Panc1 (cell line): ENCODE measurements at places on chromosomes 3 and 15.

- no peak for DNase-seq
These were observed 68.0 kb downstream of the FNDC3B start for GRCh38 chr3:172107403-172107802.

DNA sequence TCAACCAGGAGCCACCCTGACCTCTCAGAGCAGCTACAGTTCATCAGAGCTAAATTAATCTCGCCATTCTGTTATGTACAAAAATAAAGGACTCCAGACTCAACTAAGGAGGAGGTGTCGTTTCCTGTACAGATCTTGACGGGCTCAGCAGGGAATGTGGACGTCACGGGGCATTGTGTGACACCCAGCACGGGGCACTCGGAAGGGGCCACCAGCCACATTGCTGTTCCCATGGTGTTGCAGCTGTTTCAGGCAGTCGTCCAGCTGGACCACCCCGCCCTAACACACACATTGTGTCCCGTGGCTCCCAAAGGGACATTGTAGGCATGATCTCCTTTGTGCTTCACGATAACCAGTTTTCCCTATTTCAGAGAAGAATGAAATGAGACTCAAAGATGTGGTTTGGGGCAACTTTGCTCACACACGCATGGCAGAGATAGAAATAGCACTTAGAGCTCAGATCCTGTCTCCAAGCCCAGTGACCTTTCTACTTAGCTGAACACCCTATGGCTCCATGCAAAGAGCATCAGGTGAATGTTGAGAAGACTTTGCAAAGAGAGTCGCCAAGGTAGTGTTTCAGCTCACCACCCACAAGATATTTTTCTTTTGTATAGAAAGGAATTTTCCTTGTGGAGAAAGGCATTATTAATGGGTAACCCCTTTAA, 5.5 kb downstream of the SSUH2 start:
- no peak for DNase-seq

- DNase-seq, result no peak
These were observed 100.0 kb downstream of the PCCB start for GRCh38 chr3:136350132-136350531.

GRCh38 chr3:169266351-169266750, 397.2 kb downstream of the MECOM start:
- no peak for DNase-seq

- no peak for DNase-seq
These were observed 73.2 kb downstream of the TBC1D2B start for GRCh38 chr15:78004222-78004727.

DNA sequence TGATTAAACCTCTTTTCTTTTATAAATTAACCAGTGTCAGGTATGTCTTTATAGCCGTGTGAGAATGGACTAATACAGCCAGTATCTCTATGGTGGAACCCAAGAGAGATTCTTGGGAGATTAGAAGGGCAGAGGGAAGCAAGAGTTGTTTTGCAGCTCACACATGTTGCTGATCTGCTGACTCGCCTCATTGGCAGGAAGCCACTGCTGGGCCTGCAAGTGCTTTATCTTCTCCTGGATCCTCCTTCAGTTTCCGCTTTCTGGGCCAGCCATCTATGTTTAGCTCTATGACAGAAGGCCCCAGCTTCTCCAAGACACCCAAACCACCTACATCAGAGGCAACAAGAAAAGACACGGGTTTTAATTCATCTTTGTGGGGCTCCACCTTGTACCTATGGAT, 23.4 kb upstream of the GALNT15 start:
- no peak for DNase-seq

DNA sequence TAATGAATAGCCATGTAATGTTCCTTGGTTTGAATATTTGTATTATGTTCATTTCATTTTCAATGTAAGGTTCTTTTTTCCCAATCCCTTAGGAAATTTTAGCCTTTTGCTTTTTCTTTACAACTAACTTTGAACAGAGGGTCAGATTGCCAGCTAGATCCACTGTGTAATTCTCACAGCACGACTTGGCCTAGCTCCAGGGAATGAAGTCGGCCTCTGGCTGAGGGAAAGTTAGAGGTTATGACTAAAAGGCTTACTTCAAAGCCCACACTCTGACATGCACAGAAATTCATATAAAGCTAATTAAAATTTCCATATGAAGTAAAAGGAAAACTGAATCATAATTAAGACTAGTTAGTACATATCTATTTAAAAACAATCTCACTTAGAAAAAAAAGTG, 38.7 kb downstream of the ROBO1 start:
- DNase-seq, result no peak

DNA sequence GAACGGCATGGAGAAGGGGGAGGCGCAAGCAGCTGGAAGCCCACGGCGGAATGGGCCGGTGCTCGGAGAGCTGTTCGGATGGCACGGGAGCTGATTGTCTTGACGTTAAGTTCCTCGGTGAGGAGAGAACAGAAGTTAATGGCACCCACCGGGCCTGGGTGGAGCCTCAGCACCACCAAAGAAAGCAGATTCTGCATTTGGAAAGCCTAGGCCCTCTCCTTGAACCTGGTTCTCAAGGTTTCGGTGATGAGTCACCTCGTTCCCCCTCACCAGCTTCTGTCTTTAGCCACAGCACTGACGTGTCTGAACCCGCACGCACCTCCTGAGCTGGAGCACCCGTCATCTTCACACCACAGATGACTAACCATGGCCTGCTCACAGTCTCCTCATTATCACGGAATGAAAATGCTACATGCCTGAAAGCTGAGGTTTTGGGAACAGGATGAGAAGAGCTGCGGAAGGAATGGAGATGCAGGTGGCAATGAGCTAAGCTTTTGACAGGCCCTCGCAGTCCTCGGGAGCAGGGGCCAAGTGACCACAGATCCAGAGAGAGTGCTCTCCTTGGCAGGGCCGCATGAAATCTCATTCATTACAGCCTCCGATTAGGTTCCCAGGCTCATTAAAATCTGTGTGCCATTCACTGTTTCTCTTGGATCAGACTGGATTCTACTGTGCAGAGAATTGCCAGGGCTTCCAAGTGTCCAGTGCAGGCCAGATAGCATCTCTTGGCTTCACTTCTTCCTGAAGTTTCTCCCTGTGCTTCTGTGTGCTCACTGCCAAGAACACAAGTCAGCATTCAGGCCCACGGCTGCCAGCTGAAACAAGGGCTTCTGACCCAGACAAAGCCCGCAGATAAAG, 96.3 kb upstream of the DLG1 start:
- peak; percentile 92 for DNase-seq

GRCh38 chr15:56367156-56367555, 1.9 kb downstream of the TEX9 start:
- DNase-seq, result no peak

- DNase-seq, result no peak
These were observed 799 bp downstream of the RARB start for GRCh38 chr3:25428789-25429335.

- no peak for DNase-seq
These were observed 33.4 kb upstream of the TMEM87A start for GRCh38 chr15:42306681-42307080.

- DNase-seq, result no peak
These were observed 3.3 kb upstream of the NDN start for GRCh38 chr15:23690450-23690852.

DNA sequence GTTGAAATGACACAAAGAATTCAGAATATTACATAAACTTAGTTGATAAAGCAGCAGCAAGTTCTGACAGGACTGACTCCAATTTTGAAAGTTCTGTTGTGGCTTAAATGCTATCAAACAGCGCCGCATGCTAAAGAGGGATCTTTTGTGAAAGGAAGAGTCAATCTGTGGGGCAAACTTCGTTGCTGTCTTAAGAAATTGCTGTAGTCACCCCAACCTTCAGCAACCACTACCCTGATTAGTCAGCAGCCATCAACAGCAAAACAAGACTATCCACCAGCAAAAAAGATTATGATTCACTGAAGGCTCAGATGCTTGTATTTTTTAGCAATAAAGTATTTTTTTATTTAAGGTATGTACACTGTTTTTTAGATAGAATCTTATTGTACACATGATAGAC, 14.2 kb downstream of the CRBN start:
- no peak for DNase-seq

GRCh38 chr15:35151782-35152181, 66.7 kb upstream of the NANOGP8 start:
- no peak for DNase-seq

GRCh38 chr3:36295296-36295695, 85.0 kb upstream of the STAC start:
- no peak for DNase-seq

- no peak for DNase-seq
These were observed 6.1 kb upstream of the RPP14 start for GRCh38 chr3:58299839-58300516.

DNA sequence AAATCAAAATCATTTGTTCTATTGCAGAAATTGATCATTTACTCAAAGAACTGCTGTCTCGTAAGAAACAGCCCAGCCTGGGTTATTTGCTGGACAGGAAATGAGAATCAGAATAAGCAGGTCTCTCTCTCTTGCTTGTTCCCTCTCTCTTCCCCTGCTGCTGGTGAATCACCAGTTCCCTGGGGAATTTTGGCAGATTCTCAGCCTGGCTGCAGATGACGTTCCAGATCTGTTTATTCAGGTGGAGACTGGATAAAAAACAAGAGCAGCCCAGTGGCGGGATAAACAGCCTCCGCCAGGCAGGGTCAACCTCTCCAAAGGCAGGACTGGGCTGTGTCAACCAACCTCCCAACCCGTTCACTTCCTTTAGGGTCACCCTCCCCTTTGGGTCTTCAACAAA, 72.1 kb downstream of the LRIG1 start:
- peak; percentile 38 for DNase-seq

- no peak for DNase-seq
These were observed 7.5 kb downstream of the ZNF592 start for GRCh38 chr15:84755736-84756527.

DNA sequence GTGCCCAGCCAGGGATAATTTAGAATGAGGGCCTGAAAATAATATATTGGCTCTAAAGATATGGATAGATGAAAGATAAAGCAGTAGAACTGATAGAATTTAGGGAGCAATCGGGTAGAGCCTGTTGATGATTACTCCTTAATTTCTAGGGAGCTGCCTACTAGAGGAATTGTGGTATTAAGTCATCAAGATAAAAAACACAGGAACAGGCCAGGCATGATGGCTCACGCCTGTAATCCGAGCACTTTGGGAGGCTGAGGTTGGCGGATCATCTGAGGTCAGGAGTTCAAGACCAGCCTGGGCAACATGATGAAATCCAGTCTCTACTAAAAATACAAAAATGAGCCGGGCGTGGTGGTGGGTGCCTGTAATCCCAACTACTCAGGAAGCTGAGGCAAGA, 130.4 kb downstream of the PCCB start:
- DNase-seq, result no peak

DNA sequence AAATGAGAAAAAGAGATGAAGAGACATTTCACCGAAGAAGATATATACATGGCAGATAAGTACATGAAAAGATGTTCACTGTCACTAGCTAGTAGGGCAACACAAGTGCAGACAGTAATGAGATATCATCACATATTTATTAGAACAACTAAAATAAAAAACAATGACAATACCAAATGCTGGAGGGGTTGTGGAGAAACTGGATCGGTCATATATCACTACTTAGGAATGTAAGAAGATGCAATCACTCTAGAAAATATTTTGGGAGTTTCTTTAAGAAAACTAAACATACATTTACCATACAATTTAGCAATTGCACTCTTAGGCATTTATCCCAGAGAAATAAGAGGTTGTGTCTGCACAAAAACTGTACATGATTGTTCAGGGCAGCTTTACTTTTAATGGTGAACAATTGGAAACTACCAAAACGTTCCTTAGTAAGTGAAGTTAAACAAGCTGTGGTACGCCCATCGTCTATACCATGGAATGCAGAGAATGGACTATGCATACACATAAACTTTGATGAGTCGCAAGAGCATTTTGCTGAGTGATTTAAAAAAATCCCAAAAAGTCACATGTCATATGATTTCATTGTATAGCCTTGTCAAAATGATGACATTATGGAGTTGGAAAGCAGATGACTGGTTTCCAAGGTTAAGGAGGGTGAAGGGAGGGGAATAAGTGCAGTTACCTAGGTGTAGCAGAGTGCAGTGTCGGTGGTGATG, 149.0 kb upstream of the UBE3A start:
- DNase-seq, result no peak

- DNase-seq, result no peak
These were observed 110.0 kb downstream of the TMCC1 start for GRCh38 chr3:129783470-129783869.

DNA sequence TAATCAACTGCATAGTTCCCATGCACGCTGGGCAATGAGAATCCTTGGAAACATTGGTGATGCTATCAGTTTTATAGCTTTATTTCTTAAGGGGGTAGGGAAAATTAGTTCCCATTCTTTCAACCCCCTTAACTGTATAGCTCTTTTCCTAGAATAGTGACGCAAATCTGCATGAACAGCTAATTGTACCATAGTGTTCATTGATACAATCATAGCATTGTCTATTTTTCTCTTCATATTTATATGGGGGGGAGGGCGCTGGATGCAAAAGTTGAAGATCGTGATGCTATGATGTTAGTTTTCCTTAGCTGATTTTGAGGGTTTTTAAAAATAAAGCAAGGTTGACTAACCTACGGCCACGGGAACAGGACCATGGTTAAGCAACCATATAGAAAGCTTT, 32.4 kb upstream of the SAMMSON start:
- DNase-seq, result no peak

GRCh38 chr3:42035816-42036482, 55.2 kb upstream of the TRAK1 start:
- no peak for DNase-seq

GRCh38 chr15:69662645-69663000, 210.0 kb downstream of the RPLP1 start:
- no peak for DNase-seq

DNA sequence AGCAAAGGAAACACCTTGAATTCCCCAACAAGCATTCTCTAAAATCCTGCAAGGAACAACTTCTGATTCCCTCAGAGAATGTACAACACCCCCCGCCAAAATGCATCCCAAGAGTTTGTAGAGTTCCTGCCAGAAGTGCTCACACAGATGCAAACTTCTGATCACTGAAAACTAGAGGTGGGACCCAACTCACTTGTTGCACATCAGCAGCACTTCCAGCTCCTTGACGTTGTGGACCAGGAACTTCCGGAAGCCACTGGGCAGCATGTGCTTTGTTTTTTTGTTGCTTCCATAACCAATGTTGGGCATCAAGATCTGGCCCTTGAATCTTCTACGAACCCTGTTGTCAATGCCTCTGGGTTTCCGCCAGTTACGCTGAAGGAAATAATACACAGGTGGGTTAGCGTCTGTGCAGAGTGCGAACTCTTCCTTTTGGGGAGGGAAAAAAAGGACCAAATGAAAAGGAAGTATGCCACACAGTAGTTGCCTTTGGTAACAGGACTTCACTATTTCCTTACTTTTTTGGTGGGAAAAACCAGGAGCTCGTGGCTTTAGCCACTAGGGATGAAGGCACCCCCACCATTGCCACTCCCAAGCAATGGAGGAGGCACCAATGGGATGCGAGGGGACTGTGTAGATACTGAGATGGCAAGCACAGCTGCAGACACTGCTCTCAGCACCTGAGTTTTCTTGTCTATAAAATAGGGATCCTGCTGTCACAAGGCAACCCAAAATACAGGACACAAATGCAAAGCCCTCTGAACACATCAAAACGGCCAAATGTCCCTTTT, 2.0 kb downstream of the RPL32 start:
- DNase-seq, result no peak
